ENCODE measurements at places on chromosomes 6 and 20.
A peak's percentile ranks its signal among the peaks of the same experiment; 100 is the strongest.

DNA sequence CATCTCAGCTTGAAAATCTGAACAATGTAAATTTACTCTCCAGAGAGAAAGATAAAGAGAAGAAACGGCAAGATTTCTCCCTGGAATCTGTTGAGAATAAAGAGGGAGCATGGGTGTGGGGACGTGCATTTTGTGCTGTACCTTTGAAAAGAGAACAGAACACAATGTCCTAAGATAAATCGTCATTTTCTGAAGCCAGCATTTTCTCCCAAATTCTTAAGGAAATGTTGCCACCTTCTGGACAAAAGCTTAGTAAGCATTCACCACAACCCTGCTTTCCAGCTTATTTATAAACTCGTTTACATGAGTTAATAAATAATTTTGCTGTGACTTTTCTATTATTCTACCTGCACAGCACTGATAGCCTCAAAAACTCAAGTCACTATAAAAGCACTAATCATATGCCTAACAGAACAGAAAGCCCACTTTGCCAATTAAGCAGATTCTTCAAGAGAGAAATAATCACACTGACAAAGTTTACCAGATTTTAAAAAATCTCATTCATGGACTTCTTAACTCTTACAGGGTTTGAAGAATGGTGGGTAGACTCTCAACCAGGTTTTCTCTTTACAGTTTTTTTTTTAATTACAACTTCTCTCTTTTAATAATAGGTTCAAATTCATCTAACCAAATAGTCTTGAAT lies 155.8 kb downstream of the MBOAT1 start:
- peak; percentile 44 for DNase-seq

- no peak for DNase-seq
Observed at GRCh38 chr6:159013229-159013628, 13.2 kb upstream of the RSPH3 start.

DNA sequence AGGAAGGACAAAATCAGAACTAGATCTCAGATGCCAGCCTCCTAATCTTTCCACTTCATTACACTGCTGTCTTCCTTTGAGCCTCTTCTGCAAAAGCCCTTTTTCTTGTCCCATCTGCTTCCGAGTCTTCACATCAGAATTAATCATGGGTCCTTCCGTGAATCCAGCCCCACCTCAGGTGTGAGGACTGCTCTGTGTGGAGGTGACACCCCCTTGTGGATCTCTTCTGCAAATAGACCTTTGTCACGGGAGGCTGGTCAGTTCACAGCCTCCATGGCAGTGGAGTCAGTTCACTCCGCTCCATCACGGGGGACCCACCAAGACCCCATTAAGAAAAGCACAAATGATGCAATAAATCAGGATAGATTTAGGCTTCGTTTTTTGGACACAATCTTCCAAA lies 171.1 kb downstream of the ADAT2 start:
- no peak for DNase-seq

- no peak for DNase-seq
Observed at GRCh38 chr6:36804563-36804962, 34.7 kb downstream of the CPNE5 start.

GRCh38 chr6:69339163-69339550 lies 457.7 kb downstream of the LMBRD1 start:
- DNase-seq: no peak

GRCh38 chr20:18197382-18198070 lies 59.9 kb downstream of the KAT14 start:
- no peak for DNase-seq

- no peak for DNase-seq
Observed at GRCh38 chr20:19211661-19212468, 577 bp upstream of the SLC24A3 start.

- DNase-seq: no peak
Observed at GRCh38 chr6:137495703-137496336, 1.6 kb upstream of the OLIG3 start.

DNA sequence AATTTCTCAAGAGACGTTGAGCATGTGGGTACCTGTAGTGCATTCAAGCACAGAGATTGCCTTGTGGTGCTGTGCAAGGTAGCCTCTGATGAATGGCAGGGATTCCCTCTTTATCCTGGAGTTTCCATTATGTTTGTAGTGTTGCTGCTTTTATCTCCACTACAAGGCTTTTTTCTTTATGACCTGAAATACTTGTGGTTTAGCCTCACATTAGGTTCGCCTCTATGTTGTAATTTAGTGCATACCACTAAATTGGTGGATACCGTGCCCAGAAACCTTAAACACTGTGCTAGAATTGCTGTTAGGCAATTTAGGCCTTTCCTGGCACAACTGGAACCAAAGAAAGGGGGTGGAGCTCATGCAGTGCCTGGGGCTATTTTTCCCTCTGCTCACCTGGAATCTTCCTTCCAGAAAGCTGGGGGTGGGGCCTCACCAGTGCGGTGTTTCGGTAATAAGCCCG lies 76.8 kb downstream of the NCOA7 start:
- peak; percentile 47 for DNase-seq

GRCh38 chr6:146905181-146905704 lies 299.0 kb upstream of the STXBP5 start:
- DNase-seq: peak; percentile 26

GRCh38 chr6:66900133-66901083 lies 1193.4 kb upstream of the EYS start:
- no peak for DNase-seq

- DNase-seq: no peak
Observed at GRCh38 chr6:2939315-2940009, 31.9 kb downstream of the SERPINB6 start.

DNA sequence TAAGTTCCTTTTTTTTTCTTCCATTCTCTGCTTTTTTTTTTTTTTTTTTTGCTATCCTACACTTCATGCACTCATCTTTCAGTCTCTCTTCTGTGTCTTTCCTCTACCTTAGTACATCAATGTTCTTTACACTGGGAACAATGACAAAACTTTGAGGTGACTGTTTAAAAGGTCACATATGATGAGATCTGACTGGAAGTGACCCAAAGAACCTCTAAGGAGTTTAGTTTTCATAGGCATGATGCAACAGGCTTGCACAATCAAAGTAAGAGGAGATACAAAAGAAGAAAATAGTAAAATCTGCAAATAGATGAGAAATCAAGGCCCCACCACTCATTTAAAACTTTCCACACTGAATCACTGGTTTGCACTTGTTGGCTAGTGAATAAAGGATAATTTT lies 840.8 kb downstream of the TBC1D32 start:
- DNase-seq: no peak

DNA sequence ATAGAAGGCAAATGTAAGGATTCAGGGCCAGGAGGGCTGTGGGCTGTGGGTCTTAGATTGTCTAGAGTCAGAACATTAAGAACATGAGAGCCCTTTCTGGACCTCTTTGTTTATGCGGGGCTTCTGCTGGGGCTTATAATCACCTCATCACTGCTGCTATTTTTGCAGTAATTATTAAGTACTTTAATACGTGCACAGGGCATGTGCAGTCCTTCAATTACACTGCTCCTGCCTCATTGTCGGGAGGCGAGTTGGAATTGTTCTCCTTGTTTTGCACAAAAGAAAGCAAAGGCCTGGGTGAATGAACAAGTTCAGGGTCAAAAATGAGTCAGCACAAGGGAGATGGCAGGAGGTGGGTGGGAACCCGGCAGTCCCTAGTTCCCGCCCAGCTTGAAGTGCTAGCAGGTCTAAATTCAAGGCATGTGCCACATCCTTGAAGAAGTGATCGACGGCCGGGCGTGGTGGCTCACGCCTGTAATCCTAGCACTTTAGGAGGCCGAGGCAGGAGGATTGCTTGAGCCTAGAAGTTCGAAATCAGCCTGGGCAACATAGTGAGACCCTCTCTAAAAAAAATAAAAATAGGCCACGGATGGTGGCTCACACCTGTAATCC lies 34.4 kb upstream of the PTPN1 start:
- peak; percentile 45 for DNase-seq

- no peak for DNase-seq
Observed at GRCh38 chr6:119454714-119455113, 105.2 kb upstream of the MAN1A1 start.

GRCh38 chr6:35573495-35574110 lies 60.9 kb upstream of the TULP1 start:
- DNase-seq: no peak

DNA sequence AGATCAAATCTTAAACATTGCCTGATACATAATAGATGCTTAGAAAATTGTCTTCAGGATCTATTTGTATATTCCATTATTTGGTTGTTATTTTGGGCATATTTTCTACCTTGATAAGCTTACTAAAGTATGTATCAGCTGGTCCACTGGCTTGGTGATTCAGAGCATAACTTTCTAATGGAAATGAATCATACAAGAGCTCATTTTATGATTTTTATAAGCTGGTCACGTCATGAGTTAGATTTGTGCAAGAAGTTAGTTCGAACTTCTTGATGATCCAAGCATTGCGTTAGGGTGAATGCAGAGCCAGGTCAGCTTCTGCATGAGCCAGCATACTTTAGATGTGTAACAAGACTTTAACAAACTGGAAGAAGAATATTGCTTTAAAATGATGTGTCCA lies 144.5 kb upstream of the FLRT3 start:
- peak; percentile 27 for DNase-seq

DNA sequence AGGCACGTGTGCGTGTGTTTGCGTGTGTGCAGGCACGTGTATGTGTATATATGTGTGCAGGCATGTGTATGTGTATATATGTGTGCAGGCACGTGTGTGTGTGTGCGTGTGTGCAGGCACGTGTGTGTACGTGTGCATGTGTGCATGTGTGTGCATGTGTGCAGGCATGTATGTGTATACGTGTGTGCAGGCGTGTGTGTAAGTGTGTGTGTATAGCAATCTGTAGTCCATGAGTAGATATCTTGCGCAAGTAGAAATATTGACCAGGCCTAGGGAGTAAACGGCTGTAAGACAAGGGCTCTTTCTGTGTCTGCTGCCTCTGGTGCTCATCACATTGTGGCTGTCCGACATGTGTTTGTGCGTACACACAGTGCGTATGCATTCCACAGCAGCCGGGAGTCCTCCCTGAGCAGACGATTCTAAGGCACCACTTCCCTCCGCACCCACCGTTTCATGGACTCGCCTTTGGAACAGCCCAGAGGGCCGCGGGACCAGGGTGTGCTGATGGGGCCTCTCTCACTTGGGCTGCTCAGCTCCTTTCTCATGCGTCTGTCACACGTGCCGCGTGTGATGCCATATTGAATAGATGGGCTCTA lies 167.6 kb downstream of the ERMARD start:
- DNase-seq: no peak

DNA sequence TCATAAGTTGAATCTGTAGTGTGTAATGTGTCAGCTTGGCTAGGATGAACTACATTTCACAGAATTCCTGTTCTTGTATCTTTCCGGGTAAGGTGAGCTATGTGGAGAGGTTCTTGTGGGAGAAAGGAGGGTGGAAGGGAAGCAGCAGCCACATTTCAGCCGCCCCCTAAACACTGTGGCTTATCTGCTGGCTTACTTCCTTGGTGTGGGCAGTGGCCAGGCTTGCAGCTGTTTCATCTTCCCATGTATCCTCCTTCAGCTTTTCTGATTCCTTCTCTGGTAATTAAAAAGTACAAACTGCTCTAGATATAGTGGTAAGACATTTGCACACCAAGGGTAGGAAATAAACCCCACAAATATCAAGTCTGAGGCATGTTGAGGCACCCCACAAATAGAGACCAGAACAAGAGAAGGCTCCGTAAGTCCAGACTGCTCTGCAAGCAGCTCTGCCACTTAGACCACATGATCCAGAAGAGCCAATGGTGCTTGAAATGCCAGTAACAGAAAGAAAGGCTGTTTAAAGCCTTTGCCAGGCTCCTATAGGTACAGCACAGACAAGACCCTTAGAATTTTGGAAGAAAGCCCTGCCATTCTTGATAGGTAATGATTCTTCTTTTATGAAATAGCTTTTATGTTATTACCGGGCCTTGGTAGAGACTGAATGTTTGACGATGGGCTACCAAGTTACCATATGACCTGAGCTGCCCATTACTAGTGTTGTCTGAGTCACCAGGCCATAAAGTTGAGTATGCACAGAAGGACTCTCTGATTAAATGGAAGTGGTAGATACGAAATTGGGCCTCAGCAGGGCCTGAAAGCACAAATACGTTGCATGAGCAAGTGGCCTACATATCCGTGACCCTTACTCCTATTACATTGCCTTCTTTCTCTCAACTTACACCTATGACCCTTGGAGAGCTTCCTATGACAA lies 215.0 kb upstream of the SGK1 start:
- no peak for DNase-seq

DNA sequence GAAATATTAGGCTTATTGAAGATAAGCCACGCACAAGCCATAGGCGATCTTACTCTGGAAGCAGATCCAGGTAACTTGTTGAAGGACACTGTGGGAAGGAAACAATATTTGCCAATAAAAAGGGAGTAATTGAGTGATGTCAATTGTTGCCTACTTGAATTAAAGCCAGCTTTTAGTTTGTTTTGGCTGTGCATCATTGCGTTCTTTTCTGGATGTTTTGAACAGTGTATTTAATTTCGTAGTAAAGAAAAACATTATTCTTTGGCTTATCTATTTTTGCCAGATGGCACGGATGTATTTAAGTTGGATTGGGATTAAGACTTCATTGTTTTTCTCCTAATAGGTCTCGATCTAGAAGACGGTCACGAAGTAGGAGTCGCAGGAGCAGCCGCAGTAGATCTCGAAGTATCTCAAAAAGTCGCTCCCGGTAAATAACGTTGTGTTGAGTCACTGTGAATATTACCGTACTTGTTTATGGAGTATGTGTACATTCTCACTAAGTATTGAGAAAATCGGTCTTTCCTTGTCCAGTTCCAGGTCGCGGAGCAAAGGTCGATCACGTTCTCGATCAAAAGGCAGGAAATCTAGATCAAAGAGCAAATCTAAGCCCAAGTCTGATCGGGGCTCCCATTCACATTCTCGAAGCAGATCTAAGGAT lies 2.6 kb downstream of the SRSF6 start:
- DNase-seq: no peak

DNA sequence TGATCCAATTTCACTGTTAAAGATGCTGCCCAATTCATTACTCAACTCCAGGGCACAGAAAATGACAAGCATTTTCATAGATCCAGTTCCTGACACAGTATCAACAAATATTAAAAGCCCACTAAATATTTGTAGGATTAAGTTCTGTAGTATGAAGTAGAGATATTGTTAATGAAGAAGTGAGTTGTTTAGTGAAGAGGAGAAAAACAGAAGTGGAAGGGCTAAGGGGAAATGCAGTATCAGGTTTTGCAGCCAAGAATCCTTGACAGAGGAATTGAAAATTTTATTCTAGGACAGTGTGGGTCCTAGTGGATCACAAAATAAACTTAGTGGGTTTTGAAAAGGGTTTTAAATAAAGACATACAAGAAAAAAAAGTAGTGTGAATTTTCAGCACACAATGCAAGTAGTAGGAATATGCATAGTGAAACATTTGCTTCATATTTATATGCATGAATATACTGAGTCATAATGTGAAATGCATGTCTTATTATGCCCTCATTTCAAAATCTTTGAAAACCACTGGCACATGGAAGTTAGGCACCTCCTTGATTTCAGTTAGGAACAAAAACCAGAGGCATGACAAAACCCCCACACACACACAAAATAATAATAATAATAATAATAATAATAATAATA lies 338.6 kb downstream of the KHDRBS2 start:
- DNase-seq: no peak

DNA sequence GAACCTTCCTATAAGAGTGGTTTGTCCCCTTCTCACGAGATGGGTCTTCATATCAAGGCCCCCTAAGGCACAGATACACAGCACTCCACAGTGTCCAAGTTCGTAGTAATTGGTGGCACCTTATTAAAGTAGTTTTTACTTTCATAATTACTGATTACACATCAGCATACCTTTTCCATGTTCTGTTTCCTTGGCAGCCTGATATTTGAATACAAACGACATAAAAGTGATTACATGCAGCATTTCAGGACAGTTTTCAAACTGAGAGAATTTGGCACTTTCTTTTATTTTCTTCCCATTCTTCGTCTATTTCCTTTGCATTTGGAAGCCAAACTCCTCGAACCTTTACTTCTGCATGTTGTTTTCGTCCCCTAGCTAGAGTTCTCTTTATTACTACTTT lies 139.7 kb downstream of the MTHFD1L start:
- no peak for DNase-seq

All from kidney glomerular epithelial cell (primary cell).